ENCODE measurements at places on chromosomes 4 and X.
A peak's percentile ranks its signal among the peaks of the same experiment; 100 is the strongest.

DNA sequence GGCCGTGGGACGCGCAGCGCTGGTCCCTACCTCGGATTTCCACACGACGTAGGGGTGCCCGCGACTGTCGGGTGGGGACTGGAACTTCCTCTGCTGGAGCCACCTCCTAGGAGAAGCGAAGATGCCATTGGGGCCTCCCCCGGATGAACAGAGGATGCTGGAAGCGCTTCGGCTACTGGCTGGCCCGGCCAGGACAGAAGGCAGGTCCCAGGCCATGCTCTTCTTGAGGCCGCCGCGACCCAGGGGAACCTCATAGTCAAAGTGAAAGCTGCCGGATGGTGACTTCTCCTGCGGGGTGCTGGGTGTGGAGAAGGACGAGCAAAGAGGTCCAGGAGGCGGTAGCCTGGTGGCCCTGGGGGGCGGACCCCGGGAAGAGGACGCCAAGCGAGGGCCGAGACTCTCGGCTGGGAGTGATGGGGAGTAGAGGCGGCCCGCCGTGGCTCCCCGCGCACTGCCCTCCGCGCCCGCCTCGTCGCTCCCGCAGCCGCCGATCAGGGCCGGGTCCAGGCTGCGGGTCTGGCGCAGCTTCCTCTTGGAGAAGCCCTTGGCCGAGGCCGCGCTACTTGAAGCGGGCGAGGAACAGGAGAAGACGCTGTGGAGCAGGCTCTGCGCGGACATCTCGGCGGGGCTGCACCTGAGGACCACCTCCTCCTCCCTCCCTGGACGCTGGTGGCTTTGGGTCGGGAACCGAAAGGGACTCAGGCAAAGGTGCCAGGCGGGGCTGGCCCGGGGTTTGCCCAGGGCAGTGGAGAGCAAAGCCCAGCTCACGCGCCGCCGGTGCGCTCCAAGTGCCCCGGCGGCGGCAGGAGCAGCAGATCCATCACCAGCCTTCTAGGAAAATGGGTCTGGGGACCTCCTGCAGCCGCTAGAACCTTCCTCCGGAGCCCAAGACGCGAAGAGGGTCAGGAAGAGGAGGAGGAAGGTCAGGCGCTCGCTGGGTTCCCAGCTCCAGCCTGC lies 1.2 kb downstream of the ARHGAP6 start:
- no peak for DNase-seq

DNA sequence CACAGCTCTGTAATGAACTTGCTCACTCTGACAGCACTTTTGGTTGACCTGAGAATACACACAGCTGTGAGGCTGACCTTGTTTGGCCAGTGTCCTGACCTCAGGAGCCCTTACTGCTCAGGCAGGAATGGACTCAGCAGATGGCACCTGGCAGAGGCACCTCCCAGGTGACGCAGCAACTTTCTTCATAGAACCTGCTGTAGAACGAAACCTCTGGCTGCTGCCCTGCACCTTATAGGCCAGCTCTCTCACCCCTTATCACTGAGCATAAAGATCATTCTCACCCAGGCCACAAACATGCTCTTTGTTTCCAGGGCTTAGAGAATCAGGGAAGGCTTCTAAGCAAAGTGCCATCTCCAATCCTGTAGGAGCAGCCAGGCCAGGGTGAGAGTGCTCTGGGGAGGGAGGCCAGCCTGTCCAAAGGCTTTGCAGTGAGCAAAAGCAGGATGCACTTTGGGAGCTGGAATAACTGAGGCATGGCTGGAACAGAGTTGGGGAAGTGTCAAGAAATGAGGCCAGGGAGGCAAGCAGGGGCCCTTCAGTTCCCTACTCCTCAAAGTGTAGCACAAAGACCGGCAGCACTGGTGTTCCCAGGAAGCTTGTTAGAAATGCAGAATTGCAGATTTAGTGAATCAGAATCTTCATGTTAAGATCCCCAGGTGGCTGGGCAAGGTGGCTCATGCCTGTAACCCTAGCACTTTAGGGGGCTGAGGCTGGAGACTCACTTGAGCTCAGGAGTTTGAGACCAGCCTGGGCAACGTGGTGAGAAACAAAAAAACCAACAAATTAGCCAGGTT lies 13.3 kb upstream of the CENPU start:
- peak; percentile 27 for DNase-seq

- DNase-seq: no peak
Measured at GRCh38 chrX:12174358-12174757, 36.1 kb downstream of the FRMPD4 start.

- DNase-seq: peak; percentile 92
Measured at GRCh38 chrX:30577362-30577991, at the start of gene TASL. TASL (minus strand) TSS chrX:30577766; CDS start chrX:30560355, 17,411 bp downstream.

GRCh38 chr4:27090406-27090805 lies 229.8 kb downstream of the STIM2 start:
- DNase-seq: no peak

- no peak for DNase-seq
Measured at GRCh38 chr4:173526724-173527102, 3.3 kb downstream of the HAND2 start.

DNA sequence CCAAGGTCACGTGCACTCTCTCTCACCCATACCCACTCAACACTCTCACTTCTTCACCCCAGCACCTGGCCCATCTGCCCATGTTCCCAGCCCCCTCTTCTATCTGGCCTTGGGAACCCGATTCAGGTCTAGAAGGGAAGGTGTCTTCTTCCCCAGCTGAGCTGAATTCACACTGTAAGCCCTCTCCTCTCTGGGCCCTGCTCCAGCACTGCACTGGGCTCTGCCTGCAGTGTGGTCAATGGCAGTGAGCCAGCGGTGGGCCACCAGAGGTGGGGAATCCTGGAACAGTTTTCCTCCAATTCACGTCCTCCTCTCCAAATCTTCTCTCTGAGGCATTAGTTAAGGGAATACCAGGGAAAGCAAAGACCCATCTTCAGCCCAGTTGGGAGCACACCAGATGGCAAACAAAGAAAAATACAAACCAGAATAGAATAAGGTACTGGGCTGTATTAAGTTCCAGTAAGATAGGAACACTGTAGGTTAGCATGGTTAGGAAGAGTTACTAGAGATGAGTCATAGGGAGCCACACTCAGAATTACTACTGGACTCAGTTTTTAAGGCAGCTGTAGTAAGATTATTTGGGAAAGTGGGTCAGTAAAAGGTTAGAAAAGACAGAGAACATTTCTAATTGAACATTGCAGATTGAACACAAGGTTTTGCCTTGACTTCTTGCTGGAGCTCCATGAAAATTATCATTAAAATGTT lies 5.0 kb downstream of the AWAT2 start:
- no peak for DNase-seq

GRCh38 chr4:159117968-159118367 lies 15.1 kb downstream of the RAPGEF2 start:
- no peak for DNase-seq

DNA sequence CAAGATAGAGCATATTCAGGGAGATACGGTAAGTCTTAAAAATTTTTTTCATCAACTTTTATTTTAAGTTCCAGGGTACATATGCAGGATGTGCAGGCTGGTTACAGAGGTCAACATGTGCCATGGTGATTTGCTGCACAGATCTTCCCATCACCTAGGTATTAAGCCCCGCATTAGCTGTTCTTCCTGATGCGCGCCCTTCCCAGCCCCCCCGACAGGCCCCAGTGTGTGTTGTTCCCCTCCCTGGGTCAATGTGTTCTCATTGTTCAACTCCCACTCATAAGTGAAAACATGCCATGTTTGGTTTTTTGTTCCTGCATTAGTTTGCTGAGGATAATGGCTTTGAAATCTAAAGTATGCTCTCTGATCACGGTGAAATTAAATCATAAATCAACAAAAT lies 64.2 kb downstream of the HPRT1 start:
- DNase-seq: no peak

DNA sequence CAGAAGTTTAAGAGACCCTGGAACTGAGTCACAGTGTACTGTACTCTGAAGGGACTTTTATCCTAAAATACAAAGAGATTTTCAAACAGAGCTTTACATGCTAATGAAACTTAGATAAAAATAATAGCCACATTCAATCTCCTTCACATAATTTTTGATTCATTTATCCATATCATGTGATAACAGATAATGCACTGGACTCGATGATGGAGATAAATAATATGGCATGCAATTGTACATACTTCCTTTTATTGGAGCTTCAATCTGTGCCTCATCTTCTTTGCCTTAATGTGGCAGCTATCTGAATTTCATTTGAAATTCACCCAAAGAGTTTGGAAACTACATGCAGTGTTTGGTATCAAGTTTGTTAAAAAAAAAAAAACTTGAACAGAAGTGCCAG lies 390.6 kb downstream of the CFAP47 start:
- DNase-seq: no peak

GRCh38 chrX:10077425-10078188 lies 79.2 kb upstream of the CLCN4 start:
- DNase-seq: no peak

DNA sequence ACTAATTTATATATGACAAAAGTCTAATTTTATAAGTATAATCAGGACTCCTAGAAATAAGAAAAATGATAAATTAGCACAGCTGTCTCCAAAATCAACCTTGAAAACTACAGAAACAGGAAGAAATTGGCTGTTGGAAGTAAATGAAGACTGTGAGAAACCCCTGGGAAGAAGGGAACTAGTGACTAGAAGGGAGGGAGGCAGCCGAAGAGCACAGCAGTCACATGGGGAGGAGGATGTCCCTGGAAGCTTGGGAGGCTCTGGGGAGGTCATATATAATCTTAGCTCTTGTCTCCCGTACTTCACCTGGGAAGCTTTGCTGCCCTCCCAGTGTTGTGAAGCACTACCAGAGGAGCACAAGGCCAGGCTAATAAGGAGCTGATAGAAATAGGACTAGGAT lies 8.9 kb upstream of the TMA16 start:
- no peak for DNase-seq

- peak; percentile 55 for DNase-seq
Measured at GRCh38 chr4:25089051-25089763, 58.5 kb upstream of the LGI2 start.

DNA sequence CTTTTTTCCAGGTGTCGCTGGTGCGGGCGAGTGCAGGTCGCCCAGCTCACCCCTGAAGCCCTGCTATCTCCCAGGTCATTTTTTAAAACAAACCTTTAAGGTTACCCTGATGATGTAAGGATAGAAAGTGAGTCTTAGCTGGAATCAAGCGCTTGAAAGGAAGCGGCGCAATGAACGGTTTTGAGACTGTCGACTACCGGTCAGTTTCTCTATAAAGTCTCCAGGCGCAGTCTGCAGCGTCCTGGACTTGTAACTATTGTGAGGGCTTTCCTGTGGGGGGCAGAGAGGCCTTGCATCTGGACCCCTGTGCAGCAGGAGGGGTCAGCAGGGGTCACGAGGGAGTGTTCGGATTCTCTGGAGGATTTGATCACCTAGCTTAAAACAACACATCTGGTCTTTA lies 1.6 kb downstream of the KIT start:
- DNase-seq: peak; percentile 41

DNA sequence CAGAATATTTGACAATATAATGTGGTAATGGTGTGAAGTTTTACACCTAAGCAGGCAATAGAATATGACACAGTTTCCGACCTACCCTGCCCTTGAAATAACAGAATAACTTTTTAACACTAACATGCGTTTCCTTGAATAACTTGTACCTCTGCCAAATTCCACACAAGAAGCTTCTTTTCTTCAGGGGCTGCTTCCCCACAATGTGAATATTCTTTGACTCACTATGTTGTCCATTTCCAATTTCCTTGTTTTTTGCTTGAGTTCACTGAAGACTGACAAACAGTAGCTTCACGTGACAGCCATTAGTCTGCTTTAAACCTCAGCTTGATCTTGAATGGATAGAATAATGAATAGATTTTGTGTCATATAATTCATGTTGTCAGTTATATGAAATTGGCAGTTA lies 14.3 kb downstream of the SHROOM3 start:
- no peak for DNase-seq

DNA sequence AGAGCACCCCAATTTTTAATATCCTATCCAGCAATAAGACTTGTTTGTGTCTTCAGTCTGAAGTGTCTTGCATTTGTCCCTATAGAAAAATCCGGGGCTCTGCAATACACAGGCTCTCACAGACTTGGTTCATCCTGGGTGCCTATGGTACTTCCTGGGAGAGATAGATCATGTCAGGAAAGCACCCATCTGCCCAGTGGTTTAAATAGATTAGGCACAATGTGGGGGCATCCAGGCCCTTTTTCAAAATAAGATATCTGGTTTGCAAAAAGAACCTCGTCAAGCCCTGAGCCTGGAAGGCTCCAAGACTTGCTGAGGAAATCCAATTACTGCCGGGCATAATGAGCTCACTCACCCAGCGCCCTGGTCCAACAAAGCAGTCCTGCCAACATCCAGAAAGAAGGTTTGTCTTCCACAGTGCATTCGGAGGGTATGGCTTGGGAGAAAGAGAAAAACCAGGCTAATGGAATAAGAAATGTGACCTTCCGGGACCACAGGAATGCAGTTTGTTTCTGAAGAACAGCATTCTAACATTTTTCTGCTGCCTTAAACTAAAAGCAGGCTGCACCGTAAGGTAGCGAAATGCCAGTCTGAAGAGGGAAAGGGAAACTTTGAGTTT lies 11.6 kb downstream of the JAKMIP1 start:
- DNase-seq: no peak

DNA sequence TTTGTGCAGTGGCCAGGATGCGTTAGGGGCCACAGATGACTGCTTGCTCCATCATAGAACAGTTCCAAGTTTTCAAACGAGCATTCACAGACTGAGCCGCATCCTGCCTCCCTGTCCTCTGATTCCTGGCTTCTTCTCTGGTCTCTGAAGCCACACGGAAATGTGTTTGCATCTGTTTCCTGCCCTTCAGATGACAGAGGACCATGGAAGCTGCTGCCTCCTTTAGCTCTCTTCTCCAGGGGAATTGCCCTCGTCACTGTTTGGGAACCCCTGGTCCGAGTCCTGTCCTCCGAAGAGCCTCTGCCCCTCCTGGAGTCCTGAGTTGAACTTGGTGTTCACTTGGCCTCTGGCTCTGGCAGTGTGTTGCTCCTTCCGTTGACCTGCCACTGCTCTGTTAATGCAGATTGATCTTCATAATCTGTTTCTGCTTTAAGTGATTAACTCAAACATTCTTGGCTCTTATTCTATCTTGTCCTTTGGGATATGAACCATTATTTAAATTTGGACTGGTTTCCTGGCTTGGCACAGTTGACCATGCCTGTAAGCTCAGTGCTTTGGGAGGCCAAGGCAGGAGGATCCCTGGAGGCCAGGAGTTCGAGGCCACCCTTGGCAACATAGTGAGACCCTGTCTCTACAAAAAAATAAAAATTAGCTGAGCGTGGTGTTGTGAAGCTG lies 96.0 kb downstream of the PTTG2 start:
- no peak for DNase-seq

GRCh38 chrX:44903830-44904530 lies 31.0 kb downstream of the KDM6A start:
- no peak for DNase-seq

Data from NB4 (cell line).